ENCODE measurements at places on chromosomes 6 and 20.
A peak's percentile ranks its signal among the peaks of the same experiment; 100 is the strongest.

DNA sequence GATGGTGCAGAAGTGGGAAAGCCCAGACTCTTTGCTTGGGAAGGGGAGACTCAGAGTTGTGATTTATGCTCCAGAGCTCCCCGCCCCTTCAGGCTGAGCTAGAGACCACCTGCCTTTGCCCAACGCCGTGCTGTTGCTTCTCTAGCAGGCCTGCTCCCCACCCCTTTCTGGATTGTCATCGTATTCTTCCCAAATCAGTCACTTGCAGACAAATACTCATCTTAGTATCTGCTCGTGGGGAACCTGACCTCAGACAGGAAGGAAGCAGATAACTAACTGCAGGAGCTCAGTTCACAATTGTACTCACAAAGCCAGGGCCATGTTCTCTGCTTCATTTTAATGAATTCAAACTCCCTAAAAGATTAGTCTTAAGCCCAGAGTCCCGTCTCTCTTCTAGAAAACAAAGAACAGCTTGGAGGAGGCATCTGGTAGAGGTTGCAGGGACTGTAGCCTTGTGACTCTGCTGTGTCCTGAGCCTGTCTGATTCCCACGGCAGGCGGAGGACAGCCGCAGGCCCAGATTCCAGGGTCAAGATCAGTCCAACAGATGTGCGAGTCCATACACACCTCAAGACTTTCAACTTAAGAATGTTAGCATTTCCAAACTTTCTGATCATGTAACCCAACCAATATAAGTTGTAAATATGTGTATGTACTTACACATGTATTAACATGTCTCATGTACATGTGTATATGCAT lies 57.2 kb upstream of the GGTLC1 start:
- no peak for DNase-seq

DNA sequence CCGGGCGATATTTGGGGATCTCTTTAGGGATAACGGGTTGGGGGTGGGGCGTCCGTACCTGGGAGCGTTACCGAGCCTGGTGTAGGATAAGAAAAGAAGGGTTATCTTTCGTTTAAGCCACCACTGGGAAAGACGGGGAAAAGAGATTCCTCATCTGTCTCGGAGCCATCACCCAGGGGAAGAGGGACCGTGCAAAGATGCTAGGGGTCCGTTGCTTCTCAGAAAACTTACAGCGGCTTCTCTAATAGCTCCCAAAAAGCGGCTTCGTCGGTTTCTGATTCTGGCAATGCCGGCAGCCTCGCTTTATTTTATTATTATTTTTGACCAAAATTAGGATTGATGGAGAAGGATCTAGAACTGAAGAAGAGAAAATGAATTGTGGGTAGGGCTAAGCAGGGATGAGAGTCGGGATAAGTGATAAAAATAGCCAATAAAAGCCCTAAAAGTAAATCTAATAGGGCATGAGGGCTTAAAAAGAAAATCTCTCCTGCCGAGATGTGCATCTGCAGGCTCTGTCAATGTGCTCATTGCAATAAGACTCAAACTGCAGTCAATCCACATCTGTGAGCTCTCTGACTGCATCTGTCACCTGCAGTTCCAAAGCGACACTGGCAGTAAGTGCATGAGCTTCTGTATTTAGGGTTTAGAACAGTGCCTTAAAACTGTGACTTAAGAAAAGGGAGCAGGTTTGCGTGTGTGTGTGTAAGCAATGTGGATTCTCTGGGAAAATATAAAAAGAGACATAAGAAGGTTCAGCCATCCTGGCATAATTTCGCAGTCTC lies 801 bp downstream of the TBPL1 start:
- DNase-seq = no peak

GRCh38 chr6:11824986-11825385 lies 46.4 kb upstream of the ADTRP start:
- DNase-seq = no peak

- no peak for DNase-seq
Measured at GRCh38 chr6:16375843-16376242, 137.5 kb downstream of the GMPR start.

GRCh38 chr20:4087923-4088322 lies 72.6 kb upstream of the RNF24 start:
- no peak for DNase-seq

DNA sequence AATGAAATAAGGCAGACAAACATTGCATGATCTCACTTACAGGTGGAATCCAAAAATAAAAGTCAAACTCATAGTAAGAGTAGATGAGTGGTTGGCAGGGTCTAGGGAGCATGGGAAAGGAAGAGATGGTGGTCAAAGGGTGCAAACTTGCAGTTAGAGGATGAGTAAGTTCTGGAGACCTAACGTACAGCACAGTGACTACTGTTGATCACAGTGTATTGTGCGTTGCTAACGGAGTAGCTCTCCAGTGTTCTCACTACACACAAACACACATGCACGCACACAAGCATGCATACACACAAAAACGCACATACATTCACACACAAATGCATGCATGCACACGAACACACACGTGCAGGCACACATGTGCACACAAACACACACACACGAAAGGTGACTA lies 54.9 kb downstream of the LY86 start:
- DNase-seq = no peak

- no peak for DNase-seq
Measured at GRCh38 chr6:98333273-98333672, 501.1 kb upstream of the POU3F2 start.

DNA sequence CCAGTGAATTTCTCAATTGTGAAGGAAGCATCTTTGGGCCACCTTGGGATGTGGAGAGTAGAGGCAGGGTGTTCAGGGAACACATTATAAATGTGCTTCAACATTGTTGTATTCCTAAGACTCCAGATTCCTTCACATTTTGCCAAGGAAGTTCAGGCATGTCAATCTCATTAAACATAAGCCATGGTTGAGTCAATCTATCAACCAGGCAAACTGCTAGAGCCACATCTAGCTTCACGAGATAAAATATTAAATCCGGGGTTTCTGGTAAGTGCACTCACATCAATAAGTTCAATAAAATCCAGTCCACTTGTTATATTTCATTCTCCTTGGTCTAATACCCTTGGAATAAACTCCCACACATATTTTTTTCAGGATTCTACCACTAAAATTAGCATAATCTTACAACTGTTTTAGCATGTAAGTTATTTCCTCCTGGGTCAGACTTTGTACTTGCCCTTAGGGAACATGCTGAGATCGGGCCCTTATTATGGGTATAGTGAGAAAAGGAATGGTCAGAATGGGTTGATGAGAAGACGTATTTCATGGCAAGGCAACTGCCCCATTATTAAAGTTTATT lies 93.6 kb downstream of the ADTRP start:
- DNase-seq = no peak

- no peak for DNase-seq
Measured at GRCh38 chr6:27994616-27995015, 37.6 kb downstream of the OR2B6 start.

DNA sequence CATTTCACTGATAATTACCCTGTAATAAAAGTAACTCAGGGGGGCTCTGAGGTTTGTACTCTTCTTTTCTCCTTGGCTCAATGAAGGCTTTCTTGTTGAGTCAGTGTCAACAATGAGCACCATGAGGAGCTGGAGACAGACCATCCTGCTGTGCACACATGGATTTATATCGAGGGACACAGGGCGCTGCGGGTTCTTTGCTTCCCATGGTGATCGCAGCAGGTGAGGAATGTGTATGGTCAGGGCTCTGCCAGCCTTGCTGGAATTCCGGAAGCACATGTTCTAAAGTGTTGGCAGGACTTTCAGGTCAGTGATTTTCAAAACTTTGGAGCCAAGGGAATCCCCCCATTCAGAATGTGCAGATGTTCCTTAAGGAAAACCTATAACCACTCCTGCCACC lies 27.1 kb downstream of the SMOC2 start:
- DNase-seq = no peak

DNA sequence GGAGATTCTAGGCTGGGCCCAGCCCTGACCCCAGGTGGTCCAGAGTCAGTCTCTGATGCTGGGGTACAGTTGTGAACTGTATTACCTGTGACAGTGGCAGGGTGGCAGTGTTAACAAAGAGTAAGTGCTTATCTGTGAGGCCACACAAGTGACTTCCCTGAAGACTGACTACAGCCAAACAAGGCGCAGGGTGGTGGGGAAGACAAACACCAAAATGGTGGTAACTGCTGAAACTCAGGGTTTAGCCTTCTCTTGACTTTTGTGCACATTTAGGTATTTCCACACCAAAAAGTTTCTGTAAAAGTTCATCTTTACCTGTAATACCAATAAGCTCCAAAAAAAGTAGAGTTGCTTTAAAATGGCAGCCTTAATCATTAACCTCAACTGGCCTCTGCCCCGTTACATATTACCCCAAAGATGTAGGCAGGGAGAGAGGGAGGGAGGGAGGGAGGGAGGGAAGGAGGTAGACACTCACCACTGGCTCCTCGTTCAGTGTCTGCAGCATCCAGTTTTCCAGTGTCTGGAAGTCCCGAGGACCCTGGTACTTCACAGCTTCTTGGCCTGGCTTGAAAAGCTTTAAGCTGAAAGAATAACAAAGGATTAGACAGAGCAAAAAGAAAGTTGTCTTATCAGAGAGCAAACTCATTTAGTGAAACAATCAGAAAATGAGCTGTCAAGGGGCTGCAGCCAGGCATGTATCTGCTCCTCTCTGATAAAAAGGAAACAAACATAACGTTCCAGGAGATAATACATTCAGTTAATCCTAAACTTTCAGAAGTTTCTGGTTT lies 11.3 kb downstream of the TXNDC5 start:
- DNase-seq = no peak

DNA sequence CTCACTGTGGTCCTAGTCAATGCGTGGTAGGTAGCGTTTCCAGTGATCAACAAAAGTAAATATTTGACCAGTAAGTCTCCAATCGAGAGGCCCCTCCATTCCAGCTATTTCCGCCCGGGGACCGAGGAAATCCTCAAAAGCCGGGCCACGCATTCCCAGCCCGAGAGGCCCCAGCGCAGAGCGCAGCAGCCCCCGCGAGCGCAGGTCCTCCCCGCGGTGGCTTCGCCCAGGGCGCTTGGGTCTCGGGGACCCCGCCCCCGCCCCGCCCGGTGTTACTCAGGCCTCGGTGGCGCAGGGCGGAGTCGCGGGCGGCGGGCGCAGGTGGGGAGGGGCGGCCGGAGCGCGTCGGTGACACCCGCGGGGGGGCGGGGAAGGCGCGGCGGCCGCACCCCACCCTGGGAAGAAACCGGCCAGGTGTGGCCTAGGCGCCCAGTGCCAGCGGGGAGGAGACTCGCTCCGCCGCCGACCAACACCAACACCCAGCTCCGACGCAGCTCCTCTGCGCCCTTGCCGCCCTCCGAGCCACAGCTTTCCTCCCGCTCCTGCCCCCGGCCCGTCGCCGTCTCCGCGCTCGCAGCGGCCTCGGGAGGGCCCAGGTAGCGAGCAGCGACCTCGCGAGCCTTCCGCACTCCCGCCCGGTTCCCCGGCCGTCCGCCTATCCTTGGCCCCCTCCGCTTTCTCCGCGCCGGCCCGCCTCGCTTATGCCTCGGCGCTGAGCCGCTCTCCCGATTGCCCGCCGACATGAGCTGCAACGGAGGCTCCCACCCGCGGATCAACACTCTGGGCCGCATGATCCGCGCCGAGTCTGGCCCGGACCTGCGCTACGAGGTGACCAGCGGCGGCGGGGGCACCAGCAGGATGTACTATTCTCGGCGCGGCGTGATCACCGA lies at the start of gene DSP:
Gene DSP, plus strand, starts transcription at position 497 of the 890 bp plus-strand sequence. Its CDS starts 245 bp downstream, at position 742.
- DNase-seq = no peak

- peak; percentile 18 for DNase-seq
Measured at GRCh38 chr6:20978151-20978614, 443.9 kb downstream of the CDKAL1 start.

DNA sequence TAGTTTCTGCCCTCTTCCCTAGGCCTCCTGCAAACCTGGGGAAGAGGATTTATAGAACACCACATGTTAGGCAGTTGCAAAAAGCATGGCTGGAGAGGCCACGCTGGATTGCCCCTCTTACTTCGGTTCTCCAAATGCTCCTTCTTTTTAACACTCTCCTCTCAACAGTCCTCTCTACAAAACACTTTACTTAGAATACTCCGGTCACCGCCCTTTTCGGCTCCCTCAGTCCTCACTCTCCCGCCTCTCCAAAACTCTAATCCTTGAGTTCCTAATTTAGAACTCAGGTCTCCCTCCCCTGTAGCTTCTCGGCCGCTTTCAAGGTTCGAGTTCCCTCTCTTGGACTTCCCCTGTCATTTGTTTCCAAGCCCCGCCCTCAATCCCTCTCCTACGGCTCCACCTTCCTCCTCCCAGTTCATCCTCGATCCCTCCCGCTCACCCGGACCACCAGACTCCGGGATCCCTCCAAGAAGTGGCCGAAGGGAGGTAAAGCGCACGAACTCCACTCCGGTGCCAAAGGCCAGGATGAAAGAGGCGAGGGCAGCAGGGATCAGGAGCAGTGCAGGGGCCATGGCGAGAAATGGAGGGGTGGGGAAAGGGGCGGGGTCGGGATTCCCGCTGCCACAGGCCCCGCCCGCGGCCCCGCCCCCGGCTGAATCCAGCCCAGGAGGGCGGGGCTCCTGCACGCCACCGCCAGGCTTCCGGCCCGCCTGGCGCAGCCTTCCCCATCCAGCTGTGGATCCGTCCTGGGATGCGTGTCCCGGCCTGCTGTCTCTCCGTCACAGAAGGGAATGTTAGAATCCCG lies at the start of gene NRM:
Gene NRM, minus strand, starts transcription at position 582 of the 805 bp plus-strand sequence. Its CDS starts 10 bp downstream, at position 572.
- DNase-seq = no peak

DNA sequence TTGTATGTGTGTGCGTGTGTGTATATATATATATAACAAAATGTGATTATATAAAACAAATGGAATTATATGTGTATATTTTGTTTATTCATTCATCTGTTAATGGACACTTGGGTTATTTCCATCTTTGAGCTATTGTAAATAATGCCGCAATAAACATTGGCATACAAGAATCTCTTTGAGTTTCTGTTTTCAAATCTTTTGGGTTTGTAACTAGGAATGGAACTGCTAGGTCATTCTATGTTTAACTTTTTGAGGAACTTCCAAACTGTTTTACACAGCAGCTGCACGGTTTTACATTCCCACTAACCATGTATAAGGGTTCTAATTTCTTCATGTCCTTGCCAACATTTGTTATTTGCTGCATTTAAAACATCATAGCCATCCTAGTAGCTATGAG lies 39.9 kb upstream of the TGM2 start:
- no peak for DNase-seq

DNA sequence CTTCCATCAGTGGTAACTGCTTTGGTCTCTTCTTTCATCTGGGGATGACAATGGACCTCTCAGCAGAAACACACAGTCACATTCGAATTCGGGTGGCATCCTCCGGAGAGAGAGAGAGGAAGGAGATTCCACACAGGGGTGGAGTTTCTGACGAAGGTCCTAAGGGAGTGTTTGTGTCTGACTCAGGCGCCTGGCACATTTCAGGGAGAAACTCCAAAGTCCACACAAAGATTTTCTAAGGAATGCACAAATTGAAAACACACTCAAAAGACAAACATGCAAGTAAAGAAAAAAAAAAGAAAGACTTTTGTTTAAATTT lies 6.1 kb downstream of the EDN1 start:
- no peak for DNase-seq

- DNase-seq = no peak
Measured at GRCh38 chr6:71236926-71237434, 51.6 kb upstream of the OGFRL1 start.
